Renal cortical epithelial cell (primary cell): ENCODE measurements at places on chromosomes 4 and X. TPM values are rescaled to one million over a fixed set of nuclear protein-coding genes. Genes with fewer than 3 reads are reported as not detected.

- DNase-seq: peak; percentile 9
These were observed 583.5 kb upstream of the FAT1 start for GRCh38 chr4:187307131-187307530.

DNA sequence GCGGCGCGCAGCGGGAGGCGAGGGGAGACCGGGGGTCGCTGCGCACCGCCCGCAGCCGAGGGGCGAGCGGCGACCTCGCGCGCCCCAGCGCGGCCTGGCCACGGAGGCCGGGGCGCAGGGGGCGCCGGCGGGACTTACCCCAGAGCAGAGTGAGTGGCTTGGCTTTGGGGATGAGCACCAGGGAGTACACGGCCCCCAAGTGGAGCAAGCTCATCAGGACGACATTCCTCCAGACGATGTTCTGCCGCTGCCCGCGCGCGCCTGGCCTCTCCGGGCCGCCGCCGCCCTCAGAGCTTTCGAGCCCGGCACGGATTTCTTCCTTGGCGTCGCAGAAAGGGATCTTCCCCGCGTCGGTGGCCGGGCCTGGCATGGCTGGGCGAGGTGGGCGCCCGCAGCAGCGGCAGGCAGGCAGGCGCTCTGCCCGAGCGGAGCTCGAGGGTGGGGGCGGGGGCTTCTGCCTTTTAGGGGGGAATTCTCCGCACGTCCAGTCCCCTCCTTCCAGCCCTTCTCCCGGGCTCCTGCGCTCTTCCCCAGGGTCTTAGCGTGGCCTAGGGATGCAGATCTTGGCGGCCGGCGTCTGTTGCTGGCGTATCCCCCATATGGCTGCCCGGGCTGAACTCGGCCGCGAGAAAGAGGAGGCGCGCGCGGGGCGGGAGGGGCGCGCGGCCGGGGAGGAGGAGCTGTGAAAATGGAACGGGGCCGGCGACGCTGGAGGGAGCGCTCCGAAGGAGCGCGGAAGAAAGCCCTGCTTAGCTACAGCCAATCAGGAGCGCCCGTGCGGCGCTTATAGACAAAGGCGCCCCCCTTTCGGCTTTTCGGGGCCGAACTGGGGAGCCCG lies at the start of gene SCD5:
Gene SCD5 (minus strand): TSS at position 629 of the 838 bp plus-strand sequence. CDS start 259 bp downstream, at position 370.
- no peak for DNase-seq

DNA sequence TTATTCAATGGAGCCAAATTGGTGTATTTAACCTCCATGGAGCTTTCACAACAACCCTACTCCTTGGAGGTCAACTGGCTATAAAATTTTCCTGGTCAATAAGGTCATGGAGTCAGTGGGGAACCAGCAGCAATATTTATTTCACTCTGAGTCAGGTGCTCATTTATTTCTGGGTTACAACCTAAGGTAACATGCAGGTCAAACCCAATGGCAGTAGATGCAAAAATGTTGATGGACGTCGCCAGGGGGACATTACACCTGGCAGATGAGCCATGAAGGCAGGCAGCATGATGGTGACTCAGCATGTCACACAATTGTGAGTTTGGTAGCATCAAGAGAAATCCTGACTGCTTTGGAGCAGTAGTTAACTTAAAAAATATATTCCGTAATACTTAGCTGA lies 514.1 kb downstream of the IL15 start:
- peak; percentile 73 for DNase-seq

DNA sequence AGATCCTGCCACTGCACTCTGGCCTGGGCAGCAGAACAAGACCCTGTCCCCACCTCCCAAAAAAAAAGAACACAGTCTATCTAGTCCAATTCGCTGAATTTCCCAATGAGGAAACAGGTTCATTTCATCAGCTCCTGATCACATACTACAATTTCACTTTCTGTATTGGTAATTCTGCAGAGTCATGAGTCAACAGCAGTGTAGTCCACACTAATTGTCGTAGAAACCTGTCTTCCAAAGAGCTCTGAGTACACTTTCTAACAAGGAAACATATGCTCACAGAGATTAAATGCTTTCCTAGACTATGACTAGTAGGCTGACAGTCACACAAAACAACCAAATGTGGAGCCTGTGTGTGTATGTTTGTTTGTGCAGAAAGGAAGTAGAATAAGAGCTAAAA lies 91.9 kb downstream of the GPC4 start:
- DNase-seq: peak; percentile 49

DNA sequence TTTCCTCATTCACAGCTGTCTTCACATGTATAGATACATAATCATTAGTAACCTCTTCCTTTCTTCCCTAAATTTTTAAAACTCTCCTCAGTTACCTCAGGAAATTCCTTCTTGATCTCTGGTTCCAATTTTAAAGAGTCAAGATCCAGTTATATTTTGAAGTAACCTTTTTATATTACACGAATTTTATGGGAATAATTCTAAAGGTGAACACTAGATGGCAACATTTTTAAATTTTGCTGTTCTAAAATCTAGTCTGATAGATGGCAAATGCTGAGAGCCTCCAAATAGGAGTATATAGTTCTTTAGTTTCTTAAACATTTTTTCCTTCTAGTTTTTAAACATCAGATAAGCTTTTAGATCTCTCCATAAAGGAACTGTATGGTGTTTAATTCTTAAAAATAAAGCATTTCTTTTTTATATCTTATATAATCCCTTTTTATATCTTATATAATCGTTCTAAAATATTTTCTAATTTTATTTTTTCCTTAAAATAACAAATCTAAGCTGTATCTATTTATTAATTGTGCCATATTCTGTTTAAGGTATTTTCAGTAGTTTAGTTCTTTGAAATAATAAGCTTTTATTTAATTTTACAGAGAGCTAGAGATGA lies 37.9 kb upstream of the PAPSS1 start:
- DNase-seq: peak; percentile 65

DNA sequence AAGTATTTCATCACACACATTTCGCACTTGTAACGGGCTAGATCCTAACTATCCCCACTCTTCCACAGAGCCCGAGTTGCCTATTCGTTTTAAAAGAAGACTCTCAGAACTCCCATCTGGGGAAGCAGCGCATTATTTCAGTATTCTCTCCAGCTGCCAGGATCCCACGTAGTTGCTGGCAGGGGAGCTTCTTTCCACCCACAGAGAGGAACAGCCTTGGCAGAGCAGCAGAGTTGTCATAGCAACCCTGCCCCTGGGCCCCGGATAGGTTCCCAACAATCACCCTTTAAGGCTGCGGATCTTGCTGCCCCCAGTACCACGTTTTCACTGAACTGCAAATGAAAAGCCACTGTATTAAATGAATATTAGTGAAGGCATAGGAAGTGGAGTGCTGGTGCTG lies 106.7 kb downstream of the GPM6A start:
- no peak for DNase-seq

DNA sequence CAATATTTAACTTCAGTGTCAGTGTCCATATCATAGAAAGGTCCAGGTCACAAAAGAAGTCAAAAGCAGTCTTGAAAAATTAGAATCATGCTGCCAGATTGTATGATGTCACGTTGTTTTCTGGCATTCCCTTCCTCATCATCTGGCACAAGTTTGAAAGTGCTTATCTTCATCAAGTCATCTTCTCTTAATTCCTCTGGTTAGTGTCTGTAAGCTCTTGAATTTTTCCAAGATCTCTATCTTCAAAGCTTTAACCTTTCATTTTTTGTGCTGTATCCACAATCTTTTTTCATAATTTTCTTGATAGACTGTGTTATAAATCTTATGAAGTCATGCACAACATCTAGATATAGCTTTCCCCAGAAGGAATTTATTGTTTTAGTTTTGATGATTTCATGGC lies 682.7 kb upstream of the AADAT start:
- DNase-seq: no peak

DNA sequence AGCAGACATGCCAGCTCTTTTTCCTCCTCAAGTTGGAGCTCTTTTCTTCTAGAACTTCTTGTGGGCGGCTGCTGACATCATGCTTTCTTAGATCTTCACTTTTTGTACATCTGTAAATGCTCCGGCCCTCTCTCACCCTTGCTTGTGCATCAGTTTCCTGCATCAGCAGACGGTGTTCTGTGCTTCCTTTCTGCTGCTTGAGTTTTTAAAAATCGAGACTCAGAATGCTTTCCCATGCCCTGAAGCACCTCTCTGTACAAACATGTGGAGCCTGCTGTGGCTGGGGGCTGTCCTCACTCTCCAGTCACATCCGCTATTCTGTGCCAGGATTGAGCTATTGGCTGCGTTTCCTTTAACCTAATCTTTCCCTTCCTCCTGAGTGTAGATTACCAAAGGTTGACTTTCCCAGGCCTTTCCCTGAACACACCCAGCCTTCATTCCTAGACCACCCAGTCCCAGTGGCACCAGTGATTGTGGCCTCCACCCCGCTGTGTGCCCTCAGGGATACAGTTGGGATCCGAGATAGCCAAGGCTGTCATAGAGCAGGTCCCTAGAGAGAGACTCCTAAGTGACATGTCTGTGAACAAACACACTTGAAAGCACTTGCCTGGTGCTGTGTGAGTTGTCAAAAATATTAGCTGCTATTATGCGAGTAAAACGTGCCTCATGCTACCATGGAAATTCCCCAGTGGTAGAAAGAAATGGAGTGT lies 41.9 kb downstream of the TNIP2 start:
- no peak for DNase-seq

- DNase-seq: no peak
These were observed 37.7 kb downstream of the HAND2 start for GRCh38 chr4:173492315-173492714.

- peak; percentile 6 for DNase-seq
These were observed 13.0 kb downstream of the RGS12 start for GRCh38 chr4:3305610-3306371.

GRCh38 chr4:37130465-37130864 lies 114.1 kb upstream of the NWD2 start:
- no peak for DNase-seq

- DNase-seq: peak; percentile 54
These were observed 252.0 kb upstream of the DIAPH2 start for GRCh38 chrX:96432647-96433046.

The PNCK gene
- 0.75 TPM in 1 of 2 replicates, not detected in the other for total RNA-seq

The MAGEB1 gene
- total RNA-seq: not detected in 2 replicates

The PAGE2B gene
- total RNA-seq: not detected in 2 replicates

The ZNF674 gene
- total RNA-seq: 2.8 and 5.4 TPM in 2 replicates

The APEX2 gene
- total RNA-seq: 7.7 and 13.5 TPM in 2 replicates

The CLTRN gene
- total RNA-seq: 2.8 and 3.0 TPM in 2 replicates

The SSX5 gene
- total RNA-seq: not detected in 2 replicates

The TEX13B gene
- not detected in 2 replicates for total RNA-seq

The PFKFB1 gene
- 0.10 and 0.69 TPM in 2 replicates for total RNA-seq
